ENCODE measurements at places on chromosomes 5 and 9. TPM values are rescaled to one million over a fixed set of nuclear protein-coding genes. Genes with fewer than 3 reads are reported as not detected.

DNA sequence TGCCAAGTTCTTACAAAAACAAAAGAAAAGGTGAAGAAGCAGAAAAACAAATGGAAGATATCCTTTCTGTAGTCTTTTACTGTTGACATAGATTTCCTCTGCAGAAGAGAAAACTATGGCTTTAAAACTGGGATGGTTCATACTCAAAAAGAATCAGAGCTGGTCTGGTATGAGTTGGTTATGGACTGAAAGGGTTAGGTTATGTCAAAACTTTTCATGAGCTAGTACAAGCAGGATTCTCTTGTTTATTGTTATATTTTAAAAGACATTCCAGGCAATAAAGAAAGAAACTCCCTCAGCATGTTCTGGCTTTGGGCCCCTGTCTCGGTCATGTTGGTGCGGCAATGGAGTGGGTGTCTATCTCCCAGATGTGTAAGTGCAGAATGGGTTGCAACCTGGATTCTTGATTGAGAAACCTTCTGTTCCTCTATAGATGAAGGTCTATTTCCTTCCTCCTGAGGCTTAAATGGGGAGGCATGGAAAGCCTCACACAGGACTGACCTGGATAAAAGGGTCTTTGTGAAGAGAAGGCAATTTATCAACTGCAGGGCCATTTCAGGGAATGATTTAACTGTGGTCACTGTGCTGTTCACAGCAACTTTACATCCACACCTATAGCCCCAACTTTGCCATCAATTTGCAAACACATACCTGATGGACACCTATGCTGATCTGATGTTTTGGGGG is 209.6 kb upstream of the TNC start:
- DNase-seq = no peak

Gene CMYA5
- 1,210 TPM for total RNA-seq

- no peak for DNase-seq
Measured at GRCh38 chr5:163269624-163270023, 167.8 kb upstream of the CCNG1 start.

GRCh38 chr5:159560088-159560487 is 229.8 kb upstream of the IL12B start:
- DNase-seq = no peak

GRCh38 chr9:129773262-129774048 is 20.6 kb upstream of the PTGES start:
- no peak for DNase-seq

GRCh38 chr9:69822116-69822750 is 1.6 kb downstream of the CFAP95 start:
- DNase-seq = no peak

GRCh38 chr5:180040287-180041214 is 31.0 kb downstream of the RNF130 start:
- no peak for DNase-seq

- DNase-seq = no peak
Measured at GRCh38 chr5:162067162-162067561, 411 bp upstream of the GABRG2 start.

Gene EXOSC2
- 12.0 TPM for total RNA-seq

DNA sequence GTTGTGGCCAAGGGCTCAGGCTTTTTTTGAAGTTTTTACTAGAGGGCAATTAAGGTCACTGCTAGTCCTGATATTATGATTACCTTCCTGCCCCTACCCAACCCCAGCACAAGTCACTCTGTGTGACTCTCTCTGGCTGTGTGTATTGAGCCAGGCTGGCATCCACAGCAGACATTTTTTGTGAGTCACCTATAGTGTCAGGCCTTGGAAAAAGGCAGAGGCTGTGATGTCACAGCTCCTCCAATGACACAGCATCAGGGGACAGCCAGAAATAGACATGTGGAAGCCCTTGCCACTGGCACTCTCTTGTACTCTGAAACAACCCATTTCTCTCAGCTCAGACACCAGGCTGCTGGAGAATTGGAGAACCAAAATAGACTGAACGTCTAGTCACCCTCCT is 145.4 kb downstream of the NMUR2 start:
- peak; percentile 26 for DNase-seq

DNA sequence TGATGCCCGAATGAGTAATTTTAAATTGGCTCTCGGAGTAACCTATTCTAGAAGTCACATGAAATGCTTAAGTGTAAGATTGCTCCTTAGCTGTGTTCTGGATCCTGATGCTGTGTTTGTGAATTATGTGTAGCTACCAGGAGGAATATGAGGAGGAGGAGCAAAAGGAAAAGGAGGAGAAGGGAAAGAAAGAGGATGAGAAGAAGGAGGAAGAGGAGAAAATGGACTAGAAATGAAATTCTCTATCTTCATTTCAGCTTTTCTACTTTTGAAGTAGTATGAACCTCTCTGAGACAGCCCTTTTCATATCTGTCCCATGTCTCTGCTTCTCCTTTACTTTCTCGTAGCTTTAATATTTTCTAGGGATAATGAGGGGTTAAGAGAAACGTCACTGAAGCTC is 119.4 kb upstream of the ACTBL2 start:
- DNase-seq = no peak

Gene PPIC
- total RNA-seq = 47.5 TPM

Gene ADAMTS2
- 4.6 TPM for total RNA-seq

GRCh38 chr5:161889971-161890370 is 42.1 kb downstream of the GABRA1 start:
- DNase-seq = no peak

Gene ZFP2
- 0.80 TPM for total RNA-seq

Gene NUP214
- 24.7 TPM for total RNA-seq

DNA sequence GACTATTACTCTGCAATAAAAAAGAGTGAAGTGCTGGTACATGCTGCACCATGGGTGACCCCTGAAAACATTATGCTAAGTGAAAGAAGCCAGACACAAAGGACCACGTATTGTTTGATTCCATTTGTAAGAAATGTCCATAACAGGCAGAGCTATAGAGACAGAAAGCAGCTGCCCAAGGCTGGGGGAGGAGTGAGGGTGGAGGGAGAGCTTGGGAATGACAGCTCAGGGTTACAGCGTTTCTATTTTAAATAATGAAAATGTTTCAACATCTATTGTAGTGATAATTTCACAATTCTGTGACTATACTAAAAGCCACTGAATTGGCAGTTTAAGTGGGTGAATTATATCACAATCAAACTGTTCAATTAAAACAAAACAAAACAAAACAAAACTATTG is 81.7 kb downstream of the MYO10 start:
- no peak for DNase-seq

- DNase-seq = no peak
Measured at GRCh38 chr9:20305452-20305851, 316.8 kb downstream of the MLLT3 start.

DNA sequence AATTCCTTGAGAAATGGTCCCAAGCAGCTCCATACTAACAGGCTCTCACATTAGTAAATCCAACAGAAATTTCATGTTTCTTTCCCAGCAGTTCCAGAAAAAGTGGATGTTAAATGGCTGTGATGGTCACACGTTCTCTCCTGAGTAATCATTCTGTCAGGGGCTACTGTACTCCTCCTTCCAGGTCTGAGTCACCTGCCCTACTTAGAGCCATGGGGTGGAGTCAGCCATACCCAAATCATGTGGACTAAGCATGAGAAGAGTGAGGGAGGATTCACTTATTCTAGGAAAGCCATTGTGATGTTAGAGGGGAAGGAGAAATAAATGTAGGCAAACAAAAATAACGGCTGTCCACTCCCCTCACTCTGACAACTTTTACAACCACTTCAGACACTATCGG is 547.2 kb downstream of the CSNK1G3 start:
- no peak for DNase-seq

DNA sequence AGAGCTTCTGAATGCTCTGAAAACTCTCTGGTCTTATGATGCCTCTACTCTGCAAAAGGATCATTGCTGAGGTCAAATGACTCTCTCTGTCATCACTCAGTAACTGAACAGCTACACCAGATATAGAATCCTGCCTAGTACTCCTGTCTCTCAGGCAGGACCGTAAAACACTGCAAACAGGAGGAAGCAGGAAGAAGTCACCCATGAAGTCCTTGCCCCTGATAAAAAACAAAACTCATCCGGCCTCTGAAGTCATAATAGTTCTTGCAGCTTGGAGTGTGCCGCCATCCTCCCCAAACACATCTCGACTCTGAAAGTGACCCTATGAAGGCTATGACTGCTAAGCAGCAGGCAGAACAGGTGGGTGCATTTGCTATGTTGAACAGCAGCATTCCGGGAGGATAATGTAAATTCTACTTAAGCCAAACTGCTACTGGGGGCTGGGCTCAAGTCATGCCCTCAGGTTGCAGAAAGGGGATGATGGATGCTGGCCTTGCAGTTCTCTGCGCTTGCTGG is 81.9 kb upstream of the FAM169A start:
- no peak for DNase-seq

Data from left ventricle myocardium inferior (tissue), 1 donor.